ENCODE measurements at places on chromosomes 1 and 21.

GRCh38 chr21:34029743-34030528 is 43.4 kb upstream of the MRPS6 start:
- DNase-seq = peak; percentile 35

GRCh38 chr1:8662380-8663072 is 154.9 kb downstream of the RERE start:
- DNase-seq = no peak

- DNase-seq = no peak
These were observed 20.9 kb downstream of the MCOLN3 start for GRCh38 chr1:85027242-85027983.

DNA sequence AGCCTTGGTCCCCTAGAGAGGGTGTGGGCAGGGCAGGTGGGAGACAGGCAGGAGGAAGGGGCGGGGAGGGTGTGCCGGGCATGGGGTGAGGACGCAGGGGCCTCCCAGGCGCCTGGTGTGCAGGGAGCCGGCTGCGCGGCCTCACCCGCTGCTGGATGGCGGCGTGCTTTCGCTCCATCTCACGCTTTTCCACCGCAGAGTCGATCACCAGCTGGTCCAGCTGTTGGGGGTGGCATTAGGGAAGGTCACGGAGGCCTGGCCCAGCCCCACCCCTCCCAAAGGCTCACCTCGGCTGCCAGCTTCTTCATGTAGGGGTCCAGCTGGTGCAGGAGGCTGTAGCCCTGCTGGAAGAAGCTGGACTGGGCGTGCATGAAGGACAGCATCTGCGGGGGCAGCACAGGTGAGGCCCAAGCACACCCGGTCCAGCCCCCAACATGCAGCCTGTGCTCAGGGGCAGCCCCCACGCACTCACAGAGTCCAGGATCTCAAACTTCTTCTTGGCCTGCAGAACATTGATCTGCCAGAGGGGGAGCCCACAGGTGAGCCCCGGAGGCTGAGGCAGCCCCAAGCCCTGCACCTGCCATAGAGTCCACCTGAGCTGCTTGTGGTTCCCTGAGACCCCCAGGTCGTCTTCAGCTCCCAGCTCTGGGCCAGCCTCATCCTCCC is 7.9 kb downstream of the ACAP3 start:
- no peak for DNase-seq

- no peak for DNase-seq
These were observed 43.8 kb downstream of the SLC37A1 start for GRCh38 chr21:42557420-42557819.

DNA sequence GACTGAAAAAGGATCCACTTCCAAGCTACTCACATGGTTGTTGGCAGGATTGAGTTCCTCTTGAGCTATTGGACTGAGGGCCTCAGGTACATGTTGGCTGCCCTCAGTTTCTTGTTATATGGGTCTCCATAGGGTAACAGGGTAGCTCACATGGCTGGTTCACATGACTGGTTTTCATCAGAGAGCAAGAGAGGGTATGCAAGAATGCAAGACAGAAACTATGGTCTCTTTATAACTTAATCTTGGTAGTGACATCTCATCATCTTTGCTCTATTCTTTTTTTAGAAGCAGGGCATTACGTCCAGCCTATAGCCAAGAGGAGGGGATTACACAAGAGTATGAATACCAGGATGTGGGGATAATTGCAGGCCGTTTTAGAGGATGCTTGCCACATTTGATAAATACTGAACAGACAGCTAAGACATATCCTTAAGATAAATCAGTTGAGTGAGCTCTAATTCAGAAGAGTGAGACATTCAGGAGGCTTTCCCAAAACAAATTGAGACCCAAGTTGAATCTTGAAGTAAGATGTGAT is 100.2 kb downstream of the HMCN1 start:
- no peak for DNase-seq

- no peak for DNase-seq
These were observed 2.3 kb downstream of the HIPK1 start for GRCh38 chr1:113931451-113931851.

- DNase-seq = no peak
These were observed 815.5 kb downstream of the BRINP3 start for GRCh38 chr1:189662190-189662589.

- DNase-seq = no peak
These were observed 48.9 kb upstream of the CITED4 start for GRCh38 chr1:40911105-40911504.

GRCh38 chr1:109579491-109579890 is 31.1 kb downstream of the GNAI3 start:
- no peak for DNase-seq

DNA sequence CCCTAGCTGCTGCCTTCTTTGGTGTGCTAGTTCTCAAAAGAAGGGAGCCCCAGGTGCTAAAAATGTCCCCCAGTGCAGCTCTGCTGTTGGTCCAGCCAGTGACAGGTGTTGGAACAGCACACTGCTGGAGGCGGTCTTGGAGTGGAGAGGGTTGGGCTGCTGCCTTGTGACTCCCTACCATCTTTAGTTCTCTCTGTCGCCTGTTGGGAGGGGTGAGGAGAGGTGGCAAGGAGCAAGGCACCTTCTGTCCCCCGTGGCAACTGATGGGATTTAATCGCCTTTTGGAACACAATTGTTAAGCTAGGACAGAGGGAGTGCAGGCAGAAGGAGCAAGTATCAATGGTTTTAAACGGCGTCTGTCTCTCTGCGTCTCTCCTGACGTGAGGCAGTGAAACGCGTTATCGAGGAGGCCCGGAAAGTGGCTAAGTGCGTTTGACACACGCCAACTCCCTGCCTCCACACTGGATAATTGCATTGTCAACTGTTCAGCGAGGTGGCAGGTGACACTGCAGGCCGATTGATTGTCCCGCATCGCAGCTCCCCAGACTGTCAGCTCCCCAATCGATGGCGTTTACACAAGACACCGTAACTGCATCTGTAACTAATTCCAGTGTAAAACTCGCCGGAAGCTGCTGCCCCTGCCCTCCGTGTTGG is 34.0 kb downstream of the TMEM53 start:
- no peak for DNase-seq

- no peak for DNase-seq
These were observed 35.6 kb downstream of the HSPG2 start for GRCh38 chr1:21901473-21901847.

DNA sequence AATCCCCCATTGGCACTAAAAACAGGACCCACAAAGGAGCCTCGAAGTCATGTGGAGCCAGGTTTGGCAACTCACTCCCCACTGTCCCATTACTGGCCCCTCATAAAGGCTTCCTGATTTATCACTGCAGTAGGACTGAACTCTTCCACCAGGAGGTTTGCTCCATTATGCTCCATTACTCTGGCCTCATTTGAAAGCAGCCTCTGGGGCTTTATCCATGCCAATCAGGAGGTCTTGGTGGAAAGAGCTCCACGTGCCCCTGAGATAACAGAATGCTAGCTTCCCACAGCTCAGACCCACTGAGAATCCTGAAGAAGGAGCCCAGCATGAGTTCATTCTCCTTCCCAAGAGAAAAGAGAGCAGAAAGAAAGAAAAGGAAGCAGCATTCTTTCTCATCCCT is 76.4 kb downstream of the HIVEP3 start:
- DNase-seq = no peak

DNA sequence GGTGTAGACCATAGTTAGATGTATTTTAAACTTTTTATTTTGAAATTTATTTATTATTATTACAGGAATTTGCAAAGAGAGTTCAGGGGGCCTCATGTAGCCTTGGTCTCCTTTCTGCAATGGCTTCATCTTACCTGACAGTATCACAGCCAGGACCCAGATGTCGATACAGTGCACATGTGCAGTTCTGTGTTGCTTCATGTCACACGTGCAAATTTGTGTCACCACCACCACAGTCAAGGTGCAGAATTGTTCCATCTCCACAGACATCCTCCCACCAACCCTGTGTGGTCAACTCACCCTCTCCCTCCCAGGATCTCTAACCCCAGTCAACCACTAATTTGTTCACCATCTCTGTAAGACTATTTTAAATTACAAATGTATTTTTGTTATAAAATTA is 184.5 kb downstream of the CAMTA1 start:
- no peak for DNase-seq

GRCh38 chr1:202105571-202106339 is 17.0 kb upstream of the GPR37L1 start:
- no peak for DNase-seq

GRCh38 chr1:112054510-112054909 is 65.0 kb upstream of the KCND3 start:
- no peak for DNase-seq

GRCh38 chr1:237873487-237874211 is 17.1 kb downstream of the ZP4 start:
- no peak for DNase-seq

DNA sequence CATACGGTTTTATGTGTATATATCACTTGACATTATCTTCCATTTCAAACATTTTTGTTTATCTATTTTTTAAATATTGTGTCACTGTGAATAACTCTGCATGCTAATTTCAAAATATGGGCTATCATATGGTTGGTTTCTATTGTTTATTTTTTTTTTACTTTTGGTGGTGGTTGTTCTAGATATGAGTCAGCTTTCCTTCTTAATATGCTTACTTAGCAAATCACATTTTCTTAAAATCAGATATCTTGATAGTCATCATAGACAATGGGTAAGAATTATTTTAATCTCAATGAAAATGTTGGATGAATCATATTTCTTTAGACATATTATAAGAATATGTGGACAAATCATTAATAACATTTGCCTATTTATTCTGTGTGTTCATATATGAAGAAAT is 881.5 kb downstream of the BRINP3 start:
- DNase-seq = no peak

DNA sequence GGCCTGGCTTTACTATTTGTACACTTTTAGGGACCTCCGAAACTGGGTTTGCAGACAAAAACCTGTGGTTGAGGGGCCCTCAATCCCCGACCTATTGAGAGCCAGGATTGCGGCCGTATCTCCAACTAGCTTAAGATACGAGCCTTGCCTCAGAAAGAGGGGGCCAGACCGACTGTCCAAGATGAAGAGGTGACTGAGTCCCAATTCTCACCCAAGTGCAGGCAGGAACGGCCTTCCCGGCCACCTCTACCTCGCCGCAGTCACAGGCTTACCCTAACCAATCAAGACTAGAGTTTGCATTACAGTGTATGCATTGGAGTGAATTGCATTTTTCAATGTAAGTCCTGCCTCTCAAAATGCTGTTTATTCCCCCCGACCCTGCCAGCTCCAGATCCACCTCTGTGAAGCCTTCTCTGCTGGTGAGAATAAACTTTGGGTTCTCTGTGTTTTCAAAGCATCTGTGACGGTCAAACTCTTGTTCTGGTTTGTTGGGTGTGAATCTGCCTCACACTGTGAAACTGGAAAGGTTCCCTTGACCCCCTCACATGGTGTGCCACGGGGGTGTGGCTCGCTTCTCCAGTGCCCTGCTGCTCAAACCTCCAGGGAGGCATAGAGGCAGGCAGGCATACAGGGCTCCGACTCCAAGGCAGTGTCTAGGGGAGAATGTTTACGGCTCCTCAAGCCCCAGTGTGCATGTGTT is 62.2 kb upstream of the WLS start:
- no peak for DNase-seq

DNA sequence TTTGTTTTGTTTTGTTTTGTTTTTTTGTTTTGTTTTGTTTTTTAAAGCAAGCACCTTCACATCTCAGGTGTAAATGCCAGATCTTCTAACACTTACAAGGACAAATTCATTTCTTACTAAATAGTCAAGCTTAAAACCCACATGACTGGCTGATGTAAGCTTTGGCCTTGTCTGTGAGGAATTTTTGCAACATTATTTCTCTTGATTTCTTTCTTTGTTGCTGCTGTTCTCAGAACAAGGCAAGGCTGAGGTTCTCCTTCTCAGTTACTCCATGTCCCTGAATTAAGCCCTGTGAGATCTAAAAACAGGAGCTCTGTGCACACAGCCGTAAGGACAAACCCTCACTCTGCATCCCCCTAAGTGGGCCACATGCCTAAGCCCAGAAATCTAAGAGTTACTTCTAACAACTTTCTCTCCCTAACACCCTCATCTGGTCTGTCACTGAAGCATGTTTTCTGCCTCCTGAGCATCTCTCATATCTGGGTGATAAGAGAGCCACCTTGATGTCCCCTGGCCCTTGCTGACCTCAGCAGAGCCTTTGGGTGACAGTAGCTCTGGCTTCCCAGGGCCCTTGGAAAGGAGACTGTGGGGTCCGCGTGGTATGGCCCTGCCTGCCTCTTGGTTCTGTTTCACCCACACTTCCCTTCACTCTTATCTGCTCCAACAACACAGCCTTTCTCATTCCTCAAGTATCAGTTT is 81.2 kb upstream of the HOOK1 start:
- DNase-seq = no peak

GRCh38 chr1:7929637-7930036 is 11.0 kb downstream of the TNFRSF9 start:
- no peak for DNase-seq

DNA sequence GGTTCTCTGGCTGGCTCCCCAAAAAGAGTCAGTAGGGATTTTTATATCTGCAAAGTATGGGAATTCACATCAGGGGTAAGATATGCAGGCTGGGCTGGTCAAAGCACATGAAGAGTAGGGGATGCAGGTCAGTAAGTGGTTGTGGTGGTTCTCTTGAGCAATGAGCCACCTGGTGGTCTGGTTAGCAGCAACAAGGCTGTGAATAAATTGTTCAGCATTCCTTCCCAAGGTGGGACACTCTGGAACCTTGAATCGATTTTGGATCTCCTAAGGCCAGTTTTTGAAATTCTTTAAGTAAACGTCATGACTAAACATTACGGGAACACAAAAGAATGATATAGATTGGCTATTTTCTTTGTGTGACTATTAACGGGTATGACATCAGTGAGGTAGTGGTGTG is 563.0 kb upstream of the NEGR1 start:
- no peak for DNase-seq

GRCh38 chr1:70353601-70354331 is 756 bp downstream of the ANKRD13C start:
- peak; percentile 31 for DNase-seq

DNA sequence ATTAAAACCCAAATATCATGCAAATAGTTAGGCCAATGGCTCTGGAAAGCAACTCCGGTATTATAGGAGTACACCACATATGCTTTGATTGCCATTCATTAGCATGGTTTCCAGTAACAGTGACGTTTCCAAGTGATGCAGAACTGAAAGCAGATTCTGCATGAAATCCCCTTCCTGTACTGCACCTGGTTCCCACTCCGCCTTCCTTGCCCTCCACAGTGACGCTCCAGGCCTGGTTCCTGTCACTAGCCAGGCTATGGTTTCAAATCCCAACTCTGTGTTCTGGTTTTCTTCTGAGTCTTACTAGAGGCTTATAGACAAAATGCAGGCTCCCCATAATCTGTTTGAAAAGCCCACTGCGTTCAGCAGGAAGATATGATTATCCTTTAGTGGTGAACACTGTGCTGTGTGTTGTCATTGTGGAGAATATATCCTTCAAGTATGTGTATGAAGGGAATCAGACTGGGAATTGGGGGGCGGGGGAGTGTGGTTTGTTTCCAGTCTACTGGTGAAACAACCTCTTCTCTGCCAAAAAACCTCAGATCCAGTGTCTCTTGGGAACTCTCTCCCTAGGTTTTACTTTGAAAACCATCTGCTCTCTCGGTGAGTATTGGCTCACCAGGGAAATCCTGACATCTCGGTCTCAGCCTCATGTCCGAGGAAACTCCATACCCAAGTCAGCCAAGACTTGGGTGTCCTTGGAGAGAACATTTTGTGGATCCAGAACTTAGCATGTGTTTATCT is 78.7 kb downstream of the TYW3 start:
- no peak for DNase-seq

- DNase-seq = no peak
These were observed at the start of gene MIXL1 for GRCh38 chr1:226223157-226223785. Gene MIXL1, plus strand, starts transcription at chr1:226223664. Its CDS starts 18 bp downstream, at chr1:226223682.
